ENCODE measurements at places on chromosomes 2 and 18.

- DNase-seq: no peak
These were observed 16.7 kb upstream of the TXNDC2 start for GRCh38 chr18:9868857-9869714.

DNA sequence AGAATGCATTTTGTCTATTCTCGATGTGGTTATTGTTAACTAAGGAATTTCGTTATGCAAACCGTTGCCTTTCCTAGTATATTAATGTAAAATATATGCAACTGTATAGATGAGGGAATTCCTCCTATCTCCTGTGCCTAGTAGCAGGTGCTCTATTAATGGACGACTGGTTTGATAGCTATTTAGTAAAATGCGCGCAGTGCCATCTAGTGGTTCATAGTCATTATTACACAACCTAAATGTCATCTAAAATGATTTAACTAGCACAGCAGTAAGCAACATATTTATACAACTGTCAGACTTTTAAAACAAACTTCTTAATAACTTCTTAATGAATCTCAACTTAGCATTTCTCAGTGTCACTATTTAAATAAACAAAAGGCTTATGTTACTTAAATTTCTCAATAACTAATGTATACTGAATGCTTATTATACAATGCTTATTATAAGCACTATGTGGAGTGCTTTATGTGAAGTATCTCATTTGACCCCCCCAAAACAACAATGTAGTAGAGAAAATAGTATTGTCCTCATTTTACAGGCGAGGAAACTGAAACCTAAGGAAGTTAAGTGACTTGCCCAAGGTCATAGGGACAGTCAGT, 77.9 kb downstream of the DTNA start:
- DNase-seq: no peak

- DNase-seq: no peak
These were observed 191.6 kb downstream of the ZBTB7C start for GRCh38 chr18:48217258-48218250.

DNA sequence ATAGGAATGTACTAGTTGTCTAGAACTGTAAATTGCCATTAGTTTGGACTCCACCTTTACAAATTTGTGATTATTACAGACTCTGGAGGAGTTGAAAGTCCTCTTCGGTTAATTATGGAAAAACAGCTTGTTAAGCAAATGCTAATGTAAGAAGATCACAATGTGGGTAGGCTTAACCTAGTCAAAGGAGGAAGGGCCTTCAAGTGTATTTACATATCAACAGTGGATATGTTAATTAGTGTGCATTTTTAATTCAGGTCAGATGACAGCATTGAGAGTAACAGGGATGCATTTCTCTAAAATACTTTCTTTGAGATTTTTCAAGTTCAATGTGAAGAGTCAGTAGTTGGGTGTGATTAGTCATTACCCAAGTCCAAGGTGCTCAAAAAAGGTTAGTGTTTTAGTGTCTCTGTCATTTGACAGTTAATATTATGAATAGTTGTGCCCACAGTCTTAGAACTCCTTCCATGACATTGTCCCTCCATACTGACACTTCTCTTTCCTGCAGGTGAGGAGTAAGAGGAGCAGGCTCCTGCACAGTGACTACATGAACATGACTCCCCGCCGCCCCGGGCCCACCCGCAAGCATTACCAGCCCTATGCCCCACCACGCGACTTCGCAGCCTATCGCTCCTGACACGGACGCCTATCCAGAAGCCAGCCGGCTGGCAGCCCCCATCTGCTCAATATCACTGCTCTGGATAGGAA, 28.0 kb downstream of the CD28 start:
- no peak for DNase-seq

- DNase-seq: no peak
These were observed 10.0 kb downstream of the PCARE start for GRCh38 chr2:29064346-29064715.

GRCh38 chr2:7044253-7045250, 127.3 kb downstream of the RNF144A start:
- peak; percentile 40 for DNase-seq

- no peak for DNase-seq
These were observed 63.6 kb downstream of the ACKR3 start for GRCh38 chr2:236633219-236633570.

GRCh38 chr18:20971886-20972267, 139.7 kb downstream of the ROCK1 start:
- no peak for DNase-seq

GRCh38 chr18:13240060-13240725, 21.6 kb downstream of the LDLRAD4 start:
- no peak for DNase-seq

- DNase-seq: no peak
These were observed 127.9 kb downstream of the ZNF532 start for GRCh38 chr18:58992301-58993231.

GRCh38 chr2:19358242-19359020, at the start of gene OSR1:
Gene OSR1, minus strand, starts transcription at chr2:19358623. Its CDS starts 4,818 bp downstream, at chr2:19353805.
- DNase-seq: no peak

GRCh38 chr2:202034249-202035088, 814 bp downstream of the FZD7 start:
- peak; percentile 14 for DNase-seq

DNA sequence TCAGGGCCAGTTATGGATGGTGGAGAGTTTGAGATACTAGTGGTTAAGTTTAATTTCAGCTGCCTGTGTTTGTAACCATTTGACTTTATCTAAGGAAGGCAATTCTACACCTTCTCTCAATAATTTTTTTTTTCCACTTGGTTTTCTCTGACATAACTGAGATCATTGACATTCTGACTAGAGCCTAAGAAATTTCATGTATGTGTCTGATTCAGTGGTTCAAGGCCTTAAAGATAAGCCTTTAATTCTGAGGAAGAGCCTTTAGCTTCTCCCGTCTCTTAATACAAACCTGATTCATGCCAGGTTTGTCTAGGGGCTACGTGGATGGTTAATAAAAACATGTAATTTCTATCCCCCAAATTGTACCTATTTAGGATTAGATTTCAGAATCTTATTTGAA, 971.4 kb downstream of the DPP10 start:
- DNase-seq: no peak

DNA sequence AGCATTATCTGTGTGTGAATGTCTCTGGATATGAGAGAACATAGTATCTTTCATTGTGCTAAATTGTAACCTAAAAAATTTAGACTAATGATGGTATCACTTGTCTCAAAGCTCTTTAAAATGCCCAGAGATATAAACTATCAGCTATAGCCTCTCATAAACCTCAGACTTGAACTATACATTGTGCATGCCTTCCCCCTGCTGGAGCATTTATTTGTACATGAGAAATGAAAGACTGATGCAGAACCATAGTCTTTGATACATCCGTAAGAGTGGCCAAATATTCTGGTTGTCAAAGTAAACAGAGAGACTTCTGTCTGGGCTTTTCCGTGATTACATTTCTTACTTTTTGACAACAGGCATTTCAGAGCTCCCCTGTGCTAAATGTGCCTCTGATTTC, 71.9 kb upstream of the CCDC68 start:
- no peak for DNase-seq

DNA sequence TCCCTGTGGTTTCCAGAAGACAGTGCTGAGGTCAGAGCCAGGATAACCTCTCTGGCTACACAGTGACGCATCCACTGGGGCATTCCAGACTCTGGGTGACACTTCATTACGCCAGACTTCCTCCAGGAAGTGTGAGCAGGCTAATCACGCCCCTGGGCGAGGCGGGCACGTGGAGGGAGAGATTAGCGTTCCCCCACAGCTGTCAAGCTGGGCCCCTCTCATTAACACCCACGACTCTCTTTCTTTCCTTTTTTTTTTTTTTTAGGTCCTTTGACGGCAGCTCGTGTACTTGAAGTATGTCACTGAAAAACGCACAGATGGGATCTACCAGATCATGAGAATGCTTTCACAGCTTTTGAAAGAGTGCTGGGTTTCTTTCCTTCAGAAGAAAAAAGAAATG, 274.6 kb downstream of the AFF3 start:
- no peak for DNase-seq

DNA sequence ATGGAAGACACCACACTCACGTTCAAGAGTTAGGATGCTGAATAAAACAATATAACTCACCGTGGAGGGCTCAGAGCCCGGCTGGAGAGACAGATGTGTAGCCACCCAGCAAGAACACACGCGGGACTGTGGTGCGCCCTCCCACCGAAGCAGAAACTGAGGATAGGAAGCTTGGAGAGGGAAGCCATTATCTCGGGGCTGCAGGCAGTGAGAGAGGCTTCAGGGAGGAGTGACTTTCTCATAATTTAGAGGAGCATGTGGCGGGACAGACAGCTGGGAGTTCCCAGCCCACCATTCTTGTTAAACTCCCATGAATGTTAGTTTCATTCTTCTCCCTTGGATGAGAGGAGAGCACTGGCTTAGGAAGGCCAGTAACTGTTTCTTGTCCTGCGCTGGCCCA, 96.4 kb downstream of the MAPRE2 start:
- DNase-seq: no peak

GRCh38 chr2:217091531-217091930, 231.7 kb upstream of the TNP1 start:
- DNase-seq: no peak

GRCh38 chr2:238239543-238239862, 335 bp downstream of the HES6 start:
- no peak for DNase-seq

DNA sequence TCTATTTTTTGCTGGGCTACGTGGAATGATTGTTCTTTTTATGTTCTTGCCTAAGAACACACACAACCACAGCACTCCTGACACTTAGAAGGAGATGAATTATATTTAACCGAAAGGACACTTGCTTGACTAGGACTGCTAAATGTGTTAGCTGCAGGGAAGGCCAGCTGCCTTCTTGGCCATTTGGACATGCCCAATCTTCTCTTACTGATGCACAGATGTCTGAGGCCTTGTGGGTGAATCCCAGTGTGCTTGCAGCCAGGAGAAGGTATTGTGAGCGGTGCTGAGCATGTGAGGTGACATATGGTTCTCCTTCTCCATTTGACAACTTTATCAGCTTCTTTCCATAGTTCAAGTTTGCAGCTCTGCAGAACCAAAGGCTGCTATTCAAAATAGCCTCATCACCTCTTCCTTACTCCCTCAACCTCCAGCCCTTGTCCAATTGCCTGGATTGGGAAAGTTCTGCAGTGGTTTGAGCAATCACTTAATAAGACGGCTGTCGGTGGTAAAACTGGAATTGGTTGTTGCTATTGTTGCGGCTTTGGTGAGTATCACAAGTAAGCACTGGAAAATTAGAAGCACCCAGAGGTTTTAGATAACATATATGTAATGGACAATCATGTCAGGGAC, 1113.3 kb downstream of the TSN start:
- no peak for DNase-seq

DNA sequence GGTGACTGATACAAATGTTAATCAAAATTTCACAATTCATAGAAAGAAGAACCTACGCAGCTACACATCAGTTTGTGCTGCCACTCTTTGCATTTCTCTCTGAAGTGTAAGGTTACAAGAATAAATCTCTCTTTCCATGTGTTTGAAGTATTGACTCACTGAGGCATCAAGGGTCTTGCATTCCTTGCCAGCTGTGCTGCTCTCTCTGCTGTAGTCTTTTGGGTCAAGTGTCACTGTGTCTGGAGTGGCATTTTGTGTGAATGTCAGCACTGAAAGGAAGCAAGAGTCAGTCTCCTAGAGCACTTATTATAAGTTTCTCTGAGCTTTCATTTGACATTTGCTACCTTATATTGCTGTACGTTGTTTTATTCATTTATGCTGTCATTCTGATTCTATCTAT, 1696.1 kb upstream of the LRRTM1 start:
- DNase-seq: no peak

- no peak for DNase-seq
These were observed 122.4 kb downstream of the SETBP1 start for GRCh38 chr18:44803019-44803650.

GRCh38 chr2:65417509-65418085, 14.8 kb downstream of the SPRED2 start:
- DNase-seq: no peak

DNA sequence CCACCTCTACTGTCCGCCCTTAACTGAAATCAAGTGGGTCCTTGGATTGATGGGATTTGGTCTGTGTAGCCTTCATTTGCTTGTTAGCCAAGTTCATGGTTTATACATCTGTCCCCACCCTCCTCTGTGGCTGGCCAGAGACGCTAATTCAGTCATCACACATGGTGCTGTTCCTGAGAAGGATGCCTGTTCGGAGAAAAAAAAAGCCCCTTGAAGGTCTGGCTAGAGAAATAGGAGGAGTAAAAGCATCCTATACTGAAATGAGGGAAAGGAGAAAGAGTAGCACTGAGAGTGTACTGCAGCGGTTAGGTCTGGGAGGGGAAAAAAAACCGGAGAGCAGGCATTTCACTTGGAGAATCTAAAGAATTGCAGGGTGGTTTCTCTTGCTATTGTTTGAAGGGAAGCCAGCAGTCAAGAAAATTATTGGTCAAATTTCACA, 180.6 kb upstream of the EPAS1 start:
- DNase-seq: no peak

DNA sequence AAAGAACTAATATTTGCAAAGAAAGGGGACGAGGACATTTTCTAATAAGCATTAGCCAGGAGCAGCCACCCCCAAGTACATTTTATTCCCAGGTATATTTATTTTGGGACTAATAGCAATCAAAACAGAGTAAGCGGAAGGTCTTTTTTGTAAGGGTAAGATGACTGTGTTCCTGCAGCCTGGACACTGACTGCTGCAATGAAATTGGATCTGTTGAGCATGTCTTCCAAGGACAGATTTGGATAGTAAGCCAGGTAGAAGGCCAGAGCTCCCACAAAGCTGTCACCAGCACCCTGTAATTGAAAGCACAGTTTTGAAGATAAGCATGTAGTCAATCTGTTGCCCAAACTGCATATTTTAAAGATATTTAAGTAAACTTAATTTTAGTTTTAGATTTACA, 10.0 kb downstream of the MRPL33 start:
- no peak for DNase-seq

- no peak for DNase-seq
These were observed 58.0 kb upstream of the SMAD7 start for GRCh38 chr18:49008716-49009115.
